HFF-Myc (cell line): ENCODE measurements at places on chromosomes 5 and 9.

DNA sequence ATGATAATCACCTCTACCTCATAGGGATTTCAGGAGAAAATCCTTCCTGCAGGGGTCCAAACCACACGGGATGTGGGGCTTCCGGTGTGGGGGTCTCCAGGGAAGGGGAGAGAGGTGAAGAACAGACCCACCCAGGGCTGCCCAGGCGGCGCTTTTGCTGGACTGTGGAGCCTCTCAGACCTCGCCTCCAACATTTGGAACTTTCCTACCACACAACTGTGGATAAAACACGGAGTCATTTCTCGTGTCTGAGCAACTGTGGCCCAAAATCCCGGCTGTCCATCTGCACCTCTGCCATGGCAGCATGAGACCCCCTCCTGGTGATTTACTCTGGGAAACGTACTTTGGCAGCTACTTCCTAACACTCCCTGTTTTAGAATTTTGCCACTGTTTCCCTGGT, 307.8 kb upstream of the IRX4 start:
- no peak for DNase-seq

GRCh38 chr9:90838098-90838497, 36.5 kb downstream of the SYK start:
- DNase-seq = no peak

DNA sequence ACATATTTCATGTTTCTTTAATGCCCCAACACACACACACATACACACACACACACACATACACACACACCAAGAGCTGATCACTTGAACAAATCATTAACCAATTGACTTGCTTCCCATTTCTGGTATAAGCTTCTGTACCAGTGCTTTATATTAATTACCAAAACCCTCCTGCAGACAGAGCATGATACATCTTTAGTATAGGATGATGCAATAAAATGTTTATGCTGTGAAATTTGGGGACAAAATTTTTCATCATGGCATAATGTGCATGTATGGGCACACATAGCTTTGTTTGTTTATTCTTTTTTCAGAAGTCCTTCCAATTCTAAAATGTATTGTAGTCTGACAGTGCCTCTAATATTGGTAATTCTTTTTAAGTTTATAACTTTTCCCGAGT, 34.5 kb downstream of the SLC1A3 start:
- no peak for DNase-seq

DNA sequence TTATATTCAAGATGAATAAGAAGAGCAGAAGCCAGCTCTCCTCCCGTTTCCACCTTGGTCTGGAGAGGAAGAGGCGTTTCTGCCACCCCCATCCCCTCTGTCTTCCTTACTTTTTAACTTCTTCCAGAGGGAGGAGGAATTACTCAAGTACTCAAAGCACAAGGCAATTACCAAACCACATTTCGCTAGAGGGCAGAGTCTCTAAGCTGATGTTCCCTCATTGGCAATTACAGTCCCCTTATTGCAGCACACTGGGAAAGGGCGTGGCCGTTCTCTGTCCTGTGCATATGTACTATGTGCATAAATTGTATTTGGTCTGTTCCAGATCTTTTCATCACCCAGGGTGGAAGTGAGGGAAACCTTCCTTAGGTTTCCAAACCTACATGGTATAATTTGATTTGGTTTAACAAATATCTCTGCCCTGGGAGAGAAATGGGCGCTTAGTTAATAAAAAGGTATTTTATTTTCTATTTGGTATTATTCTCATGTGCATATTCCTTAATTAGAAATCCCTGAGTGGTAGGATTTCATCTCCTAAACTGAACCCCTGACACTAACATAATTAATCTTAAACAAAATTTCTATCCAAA, 29.8 kb upstream of the ALDOB start:
- peak; percentile 88 for DNase-seq

GRCh38 chr9:86513429-86513828, 159.2 kb upstream of the TUT7 start:
- no peak for DNase-seq

- DNase-seq = no peak
These were observed 57.5 kb upstream of the STK32A start for GRCh38 chr5:147177125-147177840.

- no peak for DNase-seq
These were observed 26.6 kb upstream of the TLR4 start for GRCh38 chr9:117677572-117677971.

DNA sequence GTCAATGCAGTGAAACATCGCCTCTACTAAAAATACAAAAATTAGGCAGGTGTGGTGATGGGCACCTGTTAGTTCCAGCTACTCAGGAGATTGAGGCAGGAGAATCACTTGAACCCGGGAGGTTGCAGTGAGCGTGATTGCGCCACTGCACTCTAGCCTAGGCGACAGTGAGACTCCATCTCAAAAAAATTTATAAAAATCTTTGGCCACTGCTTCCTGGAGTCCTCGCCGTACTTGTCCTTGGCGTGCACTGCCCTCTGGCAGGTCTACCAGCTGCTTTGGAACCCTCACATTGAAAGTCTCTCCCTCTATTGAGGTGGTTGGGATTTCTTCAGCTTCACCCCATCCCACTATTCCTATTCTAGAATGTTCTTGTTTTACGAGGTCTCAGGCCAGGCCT, 25.0 kb downstream of the DYNC2I2 start:
- DNase-seq = no peak

- no peak for DNase-seq
These were observed 3.6 kb upstream of the PAX5 start for GRCh38 chr9:37037503-37038301.

DNA sequence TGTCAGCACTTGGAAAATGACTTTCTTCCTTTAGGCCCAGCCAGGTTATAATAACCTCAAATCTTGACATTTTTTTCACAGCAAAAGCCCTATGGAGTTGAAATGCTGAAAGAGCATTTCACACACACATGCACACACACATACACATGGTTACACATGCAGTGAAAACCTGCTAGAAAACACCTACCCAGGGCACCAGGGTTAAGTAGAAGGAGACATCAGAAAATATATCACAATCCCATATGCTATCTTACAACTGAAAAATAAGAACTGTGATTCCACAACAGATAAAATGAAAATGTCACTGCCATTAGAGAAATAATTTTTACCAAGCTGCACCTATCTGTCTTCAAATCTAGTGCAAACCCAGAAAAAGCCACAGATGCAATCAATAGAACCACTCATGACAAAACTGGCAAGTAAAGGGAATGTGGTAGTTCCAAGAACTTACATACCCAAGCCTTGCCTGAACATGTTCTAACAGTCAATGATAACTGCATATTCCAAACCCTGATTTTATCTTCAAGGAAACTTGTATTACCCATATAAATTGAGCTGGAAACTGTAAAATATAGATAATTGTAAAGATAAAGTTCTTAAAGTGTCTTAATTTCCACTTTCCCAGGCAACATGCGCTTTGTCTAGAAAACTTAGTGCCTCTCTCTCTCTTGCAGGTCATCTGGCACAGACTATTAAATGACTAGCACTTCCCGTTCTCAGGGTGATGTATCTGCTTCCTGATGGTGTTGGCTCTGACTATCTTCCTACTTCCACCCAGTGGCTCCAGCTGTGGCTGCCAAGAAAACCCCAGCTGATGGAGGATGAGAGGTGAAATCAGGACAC, 250.2 kb upstream of the PTGER4 start:
- no peak for DNase-seq

DNA sequence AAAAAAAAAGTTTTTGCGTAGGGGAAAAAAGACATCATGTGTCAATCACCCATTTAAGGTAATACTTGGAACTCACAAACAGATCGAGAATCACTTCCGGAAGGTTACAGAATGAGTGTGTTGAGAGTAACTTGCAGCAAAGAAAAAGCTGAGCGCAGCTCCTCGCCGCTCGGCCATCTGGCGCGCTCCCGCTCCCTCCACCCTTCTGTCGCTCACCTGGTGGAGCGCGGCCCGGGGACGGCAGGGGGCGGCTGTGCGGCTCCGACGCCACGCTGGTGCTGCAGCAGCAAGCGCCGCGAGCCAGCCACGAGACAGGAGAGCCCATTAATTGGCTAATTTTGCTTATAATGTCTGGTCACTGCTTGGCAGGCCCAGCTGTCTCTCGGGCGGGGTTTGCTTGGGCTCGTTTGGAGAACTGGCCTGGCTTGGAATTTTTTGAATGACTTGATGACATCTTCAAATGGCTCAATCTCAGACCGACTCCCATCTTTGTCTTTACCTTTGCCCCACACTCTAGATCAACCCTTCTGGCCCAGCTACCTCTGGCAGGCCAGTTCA, 601.8 kb downstream of the CCDC171 start:
- no peak for DNase-seq

GRCh38 chr5:129506086-129506485, 46.0 kb downstream of the ADAMTS19 start:
- peak; percentile 1 for DNase-seq

GRCh38 chr5:142859037-142859436, 88.9 kb downstream of the ARHGAP26 start:
- no peak for DNase-seq

- DNase-seq = peak; percentile 35
These were observed 136.5 kb upstream of the LARP1 start for GRCh38 chr5:154618696-154619095.

DNA sequence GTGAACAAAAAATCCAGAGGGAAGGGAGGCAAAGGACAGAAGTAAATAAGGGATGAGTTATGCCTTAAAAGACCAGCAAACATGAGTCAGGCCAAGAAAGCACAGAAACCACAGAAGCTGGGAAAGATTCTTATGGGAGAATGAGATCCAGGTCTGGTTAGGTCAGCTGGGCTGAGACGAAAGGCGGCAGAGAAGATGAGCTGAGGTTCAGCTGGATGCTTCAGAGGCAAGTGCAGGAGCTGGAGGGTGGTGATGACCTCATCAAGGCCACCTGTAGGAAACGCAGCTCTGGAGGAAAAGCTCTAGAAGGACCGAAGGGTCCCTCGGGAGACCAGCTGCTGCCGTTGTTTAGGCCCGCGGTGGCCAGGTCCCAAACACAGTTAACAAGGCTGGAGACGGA, 152.0 kb downstream of the MYO10 start:
- no peak for DNase-seq

- no peak for DNase-seq
These were observed 49.7 kb downstream of the BASP1 start for GRCh38 chr5:17267106-17267505.

- DNase-seq = no peak
These were observed 617 bp downstream of the PPP6C start for GRCh38 chr9:125189011-125189360.

DNA sequence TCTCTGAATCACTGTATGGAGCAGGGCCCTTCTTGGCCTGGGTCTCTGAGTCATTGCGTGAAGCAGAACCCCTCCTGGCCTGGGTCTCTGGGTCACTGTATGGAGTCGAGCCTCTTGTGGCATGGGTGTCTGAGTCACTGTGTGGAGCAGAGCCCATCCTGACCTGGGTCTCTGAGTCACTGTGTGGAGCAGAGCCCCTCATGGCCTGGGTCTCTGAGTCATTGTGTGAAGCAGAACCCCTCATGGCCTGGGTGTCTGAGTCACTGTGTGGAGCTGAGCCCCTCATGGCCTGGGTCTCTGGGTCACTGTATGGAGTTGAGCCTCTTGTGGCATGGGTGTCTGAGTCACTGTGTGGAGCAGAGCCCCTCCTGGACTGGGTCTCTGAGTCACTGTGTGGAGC, 94.0 kb upstream of the RAPGEF1 start:
- DNase-seq = no peak

GRCh38 chr5:75847561-75848021, 130.4 kb upstream of the POC5 start:
- no peak for DNase-seq

GRCh38 chr5:142613271-142613671, 72.6 kb downstream of the FGF1 start:
- no peak for DNase-seq

GRCh38 chr5:175823731-175824525, 47.5 kb upstream of the CPLX2 start:
- DNase-seq = no peak

GRCh38 chr5:169742771-169743296, 105.8 kb downstream of the DOCK2 start:
- DNase-seq = peak; percentile 45

DNA sequence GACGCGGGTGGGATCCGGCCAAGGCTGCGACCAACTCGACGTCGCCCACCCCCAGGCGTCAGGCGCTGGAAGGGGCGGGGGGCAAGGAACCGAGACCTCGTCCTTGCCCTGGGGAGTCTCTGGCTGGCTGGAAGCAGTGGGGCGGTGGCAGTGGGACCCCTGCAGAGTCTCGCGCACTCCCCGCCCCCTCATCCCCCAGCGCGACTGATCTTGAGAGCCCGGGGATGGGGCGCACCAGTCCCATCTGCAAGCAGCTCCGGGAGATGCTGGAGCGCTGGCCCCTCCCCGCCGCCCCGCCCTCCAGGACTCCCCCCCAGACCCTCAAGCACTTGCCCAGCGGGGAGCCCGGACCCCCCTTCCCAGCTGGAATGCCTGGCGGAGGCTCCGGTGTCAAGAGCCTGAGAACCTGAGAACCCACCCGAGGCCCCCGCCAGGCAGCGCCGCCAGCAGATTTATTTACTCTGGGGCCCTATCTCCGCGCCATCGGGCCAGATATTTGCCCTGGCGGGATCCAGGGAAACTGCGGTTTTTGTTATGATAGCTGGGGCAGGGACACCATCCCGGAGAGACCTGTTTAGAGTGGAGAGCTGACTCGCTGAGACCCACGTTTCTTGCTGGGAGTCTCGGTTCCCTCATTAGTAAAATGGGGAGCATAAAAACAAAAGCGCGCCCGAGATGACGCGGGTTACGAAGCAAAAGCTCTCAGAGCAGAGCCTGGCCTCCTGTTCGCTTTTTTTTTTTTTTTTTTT, 1.2 kb downstream of the PRRT1B start:
- no peak for DNase-seq

DNA sequence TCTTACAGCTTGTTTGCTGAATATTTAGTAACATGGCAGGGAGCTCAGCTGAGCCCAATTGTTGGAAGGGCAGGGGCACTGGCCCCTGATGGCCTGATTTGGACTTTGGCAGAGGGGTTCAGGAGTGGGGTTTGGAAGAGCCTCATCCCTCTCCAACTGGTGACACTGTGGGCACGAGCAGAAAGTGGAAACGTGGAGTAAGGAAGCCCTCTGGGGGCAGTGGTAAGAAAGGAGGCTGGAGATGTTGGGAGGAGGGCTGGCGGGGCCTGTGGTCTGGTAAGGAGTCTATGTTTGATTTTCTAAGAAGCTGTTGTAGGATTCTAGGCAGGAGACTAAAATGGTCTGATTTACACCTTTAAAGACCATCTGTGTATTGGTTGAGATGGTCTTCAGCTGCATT, 208.9 kb downstream of the HSPA4 start:
- DNase-seq = no peak

DNA sequence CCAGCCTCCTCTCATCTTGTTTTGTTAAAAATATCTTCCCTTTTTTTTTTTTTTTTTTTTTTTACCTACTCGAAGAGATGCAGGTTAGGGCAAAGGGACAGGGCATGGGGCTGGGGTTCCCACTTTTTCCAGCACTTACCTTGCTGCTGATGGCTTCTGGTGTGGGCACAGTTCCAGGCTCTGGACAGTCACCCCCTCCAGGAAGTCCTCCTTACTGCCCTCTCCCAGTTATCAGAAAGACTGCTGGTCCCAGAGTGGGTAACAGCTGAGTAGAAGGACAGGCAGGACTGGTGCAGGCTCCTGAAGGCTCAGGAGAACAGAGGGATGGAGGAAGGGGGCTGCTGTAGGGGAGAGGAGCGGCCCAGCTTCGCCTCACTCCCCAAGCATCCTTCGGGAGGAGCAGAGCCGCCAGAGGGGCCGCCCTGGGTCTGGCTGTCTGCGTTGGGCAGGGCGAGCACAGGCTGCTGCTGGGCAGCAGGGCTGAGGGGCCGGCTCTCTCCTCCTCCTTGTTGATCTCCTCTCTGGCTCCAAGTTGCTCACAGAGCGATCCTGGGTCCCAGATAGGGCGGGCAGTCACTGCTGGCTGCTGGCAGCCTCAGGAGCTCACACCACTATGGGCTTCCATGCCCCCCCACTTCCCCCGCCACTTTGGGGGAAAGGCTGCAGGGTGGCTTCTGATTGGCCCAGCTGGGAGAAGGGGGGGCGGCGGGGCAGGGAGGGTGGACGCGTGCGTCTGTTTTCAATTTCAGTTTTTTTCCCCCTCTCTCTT, at the start of gene PDGFRB:
TSS of gene PDGFRB (minus strand) at position 588 of the 769 bp plus-strand sequence. CDS start 18,798 bp downstream, outside the sequence.
- DNase-seq = no peak
